ENCODE measurements at places on chromosomes 5 and 9. TPM values are rescaled to one million over a fixed set of nuclear protein-coding genes. Genes with fewer than 3 reads are reported as not detected.

Gene VAV2
- 11.0 TPM for polyA plus RNA-seq

Gene NMUR2
- polyA plus RNA-seq, result 3.6 TPM

Gene BTNL3
- not detected for polyA plus RNA-seq

Gene LRRC70
- 4.9 TPM for polyA plus RNA-seq

Gene KIF24
- 34.7 TPM for polyA plus RNA-seq

Gene CDC20B
- 2.8 TPM for polyA plus RNA-seq

GRCh38 chr5:120873083-120873482 lies 409.0 kb downstream of the PRR16 start:
- no peak overlapping the region for H3K4me3 ChIP-seq
- no peak for DNase-seq
- no peak overlapping the region for H3K27ac ChIP-seq
- no peaks in the 10 kb centered on the region for H3K27me3 ChIP-seq
- no peaks in the 10 kb centered on the region for H3K36me3 ChIP-seq
- H3K4me1 ChIP-seq, result no peaks in the 10 kb centered on the region

DNA sequence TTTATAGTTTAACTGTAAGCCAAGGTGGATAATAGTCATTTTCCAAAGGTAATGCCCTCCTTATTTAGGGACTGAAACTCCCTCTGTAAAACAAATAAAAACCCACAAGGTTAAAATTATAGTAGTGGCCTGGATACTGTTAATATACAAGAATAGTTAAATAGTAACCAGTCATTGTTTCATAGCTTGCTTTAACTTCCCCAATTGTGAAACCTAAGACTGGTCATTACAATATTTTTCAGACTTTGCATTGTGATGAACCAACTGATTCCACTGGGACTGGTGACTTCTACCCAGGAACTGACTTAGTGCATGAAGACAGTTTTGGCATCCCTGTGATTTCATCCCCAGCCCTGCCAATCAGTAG lies 162.6 kb downstream of the SMC2 start:
- no peak overlapping the region for H3K27ac ChIP-seq
- no peaks in the 10 kb centered on the region for H3K36me3 ChIP-seq
- no peaks in the 10 kb centered on the region for H3K4me1 ChIP-seq
- H3K27me3 ChIP-seq, result no peaks in the 10 kb centered on the region
- H3K4me3 ChIP-seq, result no peak overlapping the region

GRCh38 chr9:99745085-99745484 lies 76.6 kb upstream of the NR4A3 start:
- H3K4me3 ChIP-seq, result no peak overlapping the region
- DNase-seq, result no peak
- no peak overlapping the region for H3K27ac ChIP-seq
- H3K27me3 ChIP-seq, result no peaks in the 10 kb centered on the region
- no peaks in the 10 kb centered on the region for H3K4me1 ChIP-seq

- DNase-seq, result peak; percentile 95
- no peaks in the 10 kb centered on the region for H3K27me3 ChIP-seq
- H3K27ac ChIP-seq, result peak within 1 kb of the TSS; percentile 90
- H3K36me3 ChIP-seq, result no peaks in the 10 kb centered on the region
- H3K4me1 ChIP-seq, result peaks cover 7% of the 10 kb centered on the region
- H3K4me3 ChIP-seq, result peak within 1 kb of the TSS; percentile 78
These were observed at the start of gene ATOX1 for GRCh38 chr5:151758430-151759241. Gene ATOX1 (minus strand): TSS chr5:151758631. CDS start chr5:151758551, 80 bp downstream.

DNA sequence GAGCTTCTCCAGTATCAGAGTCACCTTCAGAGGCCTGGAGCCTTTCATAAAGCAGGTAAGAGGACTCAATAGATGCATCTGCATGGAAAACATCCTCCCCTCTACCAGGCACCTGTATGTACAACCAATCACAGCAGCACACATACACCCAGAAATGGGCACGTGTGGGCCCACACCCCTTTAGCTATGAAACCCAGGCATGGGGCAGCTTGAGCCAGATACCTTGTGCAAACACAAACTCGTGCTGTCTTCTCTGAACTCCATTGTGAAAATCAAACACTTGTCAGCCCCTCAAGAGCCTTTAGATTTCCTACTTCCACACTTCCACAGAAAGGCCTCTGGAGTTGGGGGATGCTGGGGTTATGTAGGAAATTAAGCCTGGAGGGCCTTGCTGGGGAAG lies 1.1 kb upstream of the CSF2 start:
- no peak overlapping the region for H3K27ac ChIP-seq
- H3K36me3 ChIP-seq, result no peaks in the 10 kb centered on the region
- DNase-seq, result no peak
- H3K4me3 ChIP-seq, result no peak overlapping the region
- H3K4me1 ChIP-seq, result no peaks in the 10 kb centered on the region
- H3K27me3 ChIP-seq, result no peaks in the 10 kb centered on the region

GRCh38 chr5:145157841-145158240 lies 677.3 kb downstream of the PRELID2 start:
- no peaks in the 10 kb centered on the region for H3K27me3 ChIP-seq
- no peak overlapping the region for H3K27ac ChIP-seq
- no peaks in the 10 kb centered on the region for H3K4me1 ChIP-seq
- DNase-seq, result no peak
- H3K4me3 ChIP-seq, result no peak overlapping the region

DNA sequence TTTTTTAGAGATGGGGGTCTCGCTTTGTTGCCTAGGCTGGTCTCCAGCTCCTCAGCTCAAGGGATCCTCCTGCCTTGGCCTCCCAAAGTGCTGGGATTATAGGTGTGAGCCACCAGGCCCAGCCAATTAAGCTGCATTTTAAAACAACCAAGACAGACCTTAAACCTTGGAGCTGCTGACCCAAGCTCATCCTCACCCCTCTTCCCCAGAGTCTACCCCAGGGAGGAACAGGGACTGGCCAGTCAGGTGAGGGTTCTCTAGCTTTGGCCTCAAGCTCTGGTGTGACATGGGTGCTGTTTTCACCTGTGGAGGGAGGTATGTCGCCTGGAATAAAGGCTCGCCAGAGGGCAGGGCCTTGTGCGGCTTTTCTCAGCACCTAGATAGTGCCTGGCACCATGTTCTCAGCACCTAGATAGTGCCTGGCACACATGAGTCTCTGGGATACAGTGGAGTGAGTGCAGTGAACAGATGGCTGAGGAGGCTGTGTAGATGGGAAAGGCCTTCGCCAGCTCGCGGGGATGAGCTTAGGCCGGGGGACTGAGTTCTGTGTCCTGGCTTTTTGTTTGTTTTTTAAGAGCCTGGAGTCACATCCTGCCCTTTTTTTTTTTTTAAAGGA lies 7.4 kb downstream of the CDK9 start:
- H3K4me1 ChIP-seq, result peaks cover 58% of the 10 kb centered on the region
- peak overlapping the region; percentile 15 for H3K27ac ChIP-seq
- no peaks in the 10 kb centered on the region for H3K36me3 ChIP-seq
- H3K4me3 ChIP-seq, result no peak overlapping the region
- DNase-seq, result no peak
- H3K27me3 ChIP-seq, result no peaks in the 10 kb centered on the region

DNA sequence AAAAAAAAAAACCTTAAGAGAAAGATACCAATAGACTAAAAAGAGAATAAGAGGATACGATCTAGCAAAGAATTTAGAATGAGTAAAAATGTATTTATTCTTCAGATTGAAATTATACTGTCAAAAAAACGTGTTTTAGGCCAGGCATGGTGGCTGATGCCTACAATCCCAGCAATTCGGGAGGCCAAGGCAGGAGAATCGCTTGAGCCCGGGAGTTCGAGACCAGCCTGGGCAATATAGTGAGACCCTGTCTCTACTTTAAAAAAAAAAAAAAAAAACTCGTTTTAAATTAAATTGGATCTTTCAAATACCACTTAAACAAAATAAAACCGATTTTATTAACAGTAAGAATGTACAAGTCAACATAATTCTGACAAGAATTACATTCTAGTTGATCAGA lies 41.8 kb downstream of the FBXL17 start:
- H3K27me3 ChIP-seq, result no peaks in the 10 kb centered on the region
- H3K4me1 ChIP-seq, result no peaks in the 10 kb centered on the region
- no peak overlapping the region for H3K4me3 ChIP-seq
- H3K27ac ChIP-seq, result no peak overlapping the region
- no peak for DNase-seq
- H3K36me3 ChIP-seq, result no peaks in the 10 kb centered on the region

- DNase-seq, result no peak
- H3K36me3 ChIP-seq, result no peaks in the 10 kb centered on the region
- H3K27ac ChIP-seq, result no peak overlapping the region
- peaks cover 25% of the 10 kb centered on the region for H3K4me1 ChIP-seq
- no peaks in the 10 kb centered on the region for H3K27me3 ChIP-seq
These were observed 14.0 kb downstream of the GRHPR start for GRCh38 chr9:37436540-37436939.

DNA sequence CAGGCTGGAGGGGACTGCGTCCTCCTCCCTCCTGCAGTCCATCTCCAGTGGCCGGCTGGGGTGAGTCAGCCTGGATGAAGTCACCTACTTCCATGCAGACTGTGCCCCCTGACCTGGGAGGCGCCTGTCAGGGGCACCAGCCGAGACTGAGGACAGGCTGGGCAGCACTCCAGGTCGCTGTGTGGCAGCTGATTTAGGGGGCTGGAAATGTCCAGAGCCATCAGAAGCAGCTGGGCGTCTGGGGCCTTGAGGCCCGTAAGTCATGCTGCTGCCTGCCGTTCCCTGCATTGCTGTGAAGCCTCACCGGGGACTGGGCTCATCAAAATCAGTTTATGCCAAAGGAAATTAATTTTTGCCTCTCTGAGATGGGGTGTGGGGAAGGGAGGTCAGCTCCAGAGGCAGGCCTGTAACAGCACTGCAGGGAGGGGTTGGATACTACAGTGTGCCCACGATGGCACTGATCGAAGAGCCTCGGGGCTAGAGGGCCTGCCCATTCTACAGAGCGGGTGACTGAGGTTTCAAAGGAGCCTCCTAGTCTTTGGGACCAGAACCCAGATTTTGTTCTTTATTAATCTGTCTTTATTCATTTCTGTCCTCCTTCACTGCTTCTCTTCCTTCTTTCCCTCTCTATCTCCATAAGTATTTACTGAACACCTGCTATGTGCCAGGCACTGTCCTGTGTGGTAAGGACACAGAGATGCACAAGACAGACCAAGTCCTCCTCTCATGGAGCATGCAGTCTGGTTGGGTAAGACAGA lies 70.4 kb upstream of the PSD2 start:
- no peaks in the 10 kb centered on the region for H3K4me1 ChIP-seq
- H3K36me3 ChIP-seq, result no peaks in the 10 kb centered on the region
- H3K27me3 ChIP-seq, result no peaks in the 10 kb centered on the region
- no peak overlapping the region for H3K27ac ChIP-seq

DNA sequence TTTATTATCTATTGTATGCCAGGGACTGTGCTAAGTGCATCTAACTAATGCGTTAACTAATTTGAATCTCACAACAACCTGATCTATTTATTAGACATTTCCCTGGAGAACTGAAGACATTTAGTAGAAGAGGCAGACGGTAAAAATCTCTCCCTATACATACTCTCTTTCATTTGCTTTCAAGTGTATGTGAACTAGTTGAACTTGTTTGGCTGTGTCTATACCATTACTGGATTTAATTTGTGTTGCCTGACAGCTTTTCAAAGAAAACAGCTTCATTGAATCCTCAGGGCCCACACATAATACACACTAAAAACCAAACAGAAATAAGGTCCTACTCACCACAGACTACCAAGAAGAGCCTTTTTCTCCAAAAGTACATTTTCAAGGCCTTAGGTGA lies 133.6 kb upstream of the NR3C1 start:
- no peaks in the 10 kb centered on the region for H3K36me3 ChIP-seq
- DNase-seq, result no peak
- no peak overlapping the region for H3K4me3 ChIP-seq
- H3K4me1 ChIP-seq, result no peaks in the 10 kb centered on the region
- no peak overlapping the region for H3K27ac ChIP-seq

- no peaks in the 10 kb centered on the region for H3K27me3 ChIP-seq
- H3K4me3 ChIP-seq, result no peak overlapping the region
- H3K27ac ChIP-seq, result no peak overlapping the region
These were observed 262.7 kb downstream of the CHSY3 start for GRCh38 chr5:130166839-130167490.

GRCh38 chr5:127683008-127683407 lies 20.2 kb upstream of the CCDC192 start:
- H3K27ac ChIP-seq, result no peak overlapping the region
- no peak overlapping the region for H3K4me3 ChIP-seq
- no peak for DNase-seq
- H3K4me1 ChIP-seq, result peaks cover 12% of the 10 kb centered on the region

DNA sequence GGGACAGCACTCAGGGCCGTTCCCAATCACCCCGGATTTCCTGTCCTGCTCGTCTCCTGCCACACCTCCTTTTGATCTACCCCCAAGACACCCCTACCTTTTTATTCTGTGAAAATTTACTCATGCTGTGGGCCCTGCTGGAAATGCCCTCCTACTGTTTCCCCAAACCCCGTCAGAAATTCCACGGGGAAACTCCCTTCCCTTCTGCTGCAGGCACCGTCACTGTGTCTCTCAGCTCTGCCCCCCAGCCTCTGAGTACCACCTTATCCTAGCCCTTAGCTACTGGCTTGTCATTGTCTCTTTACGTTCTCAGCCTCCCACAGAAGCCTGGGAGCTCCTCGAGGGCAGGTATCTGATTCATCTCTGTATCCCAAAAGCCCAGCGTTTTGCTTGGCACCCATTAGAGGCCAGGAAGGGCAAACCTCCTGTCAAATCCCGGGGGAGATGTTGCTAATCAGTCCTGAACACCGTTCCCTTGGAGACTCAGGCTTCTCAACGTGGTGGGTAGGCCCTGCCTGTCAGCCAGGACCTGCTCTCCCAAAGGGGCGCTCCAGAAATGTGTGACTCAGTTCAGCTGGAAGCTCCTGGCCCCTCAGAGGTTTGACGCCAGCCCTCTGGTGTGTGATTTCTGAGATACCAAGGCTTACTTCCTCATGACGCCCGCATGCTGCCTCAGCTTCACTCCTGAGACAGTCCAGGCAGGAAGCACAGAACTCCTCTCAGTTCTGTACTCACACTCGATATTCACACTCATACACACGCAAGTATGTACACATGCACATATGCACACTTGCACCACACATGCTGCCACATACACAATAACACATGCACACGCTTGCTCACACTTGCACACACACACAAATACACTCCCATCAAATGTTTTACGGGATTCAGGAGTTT lies 50.7 kb upstream of the GRHPR start:
- H3K4me1 ChIP-seq, result no peaks in the 10 kb centered on the region
- no peak overlapping the region for H3K27ac ChIP-seq
- DNase-seq, result no peak
- H3K4me3 ChIP-seq, result no peak overlapping the region
- no peaks in the 10 kb centered on the region for H3K27me3 ChIP-seq

GRCh38 chr5:139181322-139181730 lies 16.8 kb downstream of the SIL1 start:
- H3K4me3 ChIP-seq, result no peak overlapping the region
- H3K27me3 ChIP-seq, result no peaks in the 10 kb centered on the region
- H3K27ac ChIP-seq, result no peak overlapping the region
- no peaks in the 10 kb centered on the region for H3K36me3 ChIP-seq
- DNase-seq, result no peak
- peaks cover 32% of the 10 kb centered on the region for H3K4me1 ChIP-seq

DNA sequence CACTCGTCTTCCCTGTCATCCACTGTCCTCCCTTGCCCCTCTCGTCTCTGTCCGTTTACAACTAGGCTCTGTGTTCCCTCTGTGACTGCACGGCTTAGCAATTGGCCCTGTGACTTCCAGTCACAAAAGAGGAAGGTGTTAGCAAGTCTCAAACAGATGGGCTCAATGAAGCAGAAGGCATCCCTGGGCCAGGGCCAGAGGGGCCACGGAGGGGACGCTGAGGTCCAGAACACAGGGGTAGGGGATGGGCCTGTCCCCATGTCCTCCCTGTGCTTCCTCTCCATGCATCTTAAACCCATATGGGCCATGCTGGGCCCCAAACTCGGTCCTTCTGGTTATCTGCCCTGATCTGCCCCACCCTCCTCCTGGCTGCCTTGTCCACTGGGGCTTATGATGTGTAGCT lies at the start of gene CD72:
Gene CD72, minus strand, starts transcription at position 89 of the 403 bp plus-strand sequence. CDS start 110 bp downstream, outside the sequence.
- no peaks in the 10 kb centered on the region for H3K36me3 ChIP-seq
- H3K4me1 ChIP-seq, result peaks cover 8% of the 10 kb centered on the region
- no peak within 1 kb of the TSS for H3K27ac ChIP-seq
- no peak for DNase-seq
